Left colon (tissue), 2 donors: ENCODE measurements at places on chromosomes 7 and 10. TPM values are rescaled to one million over a fixed set of nuclear protein-coding genes. Genes with fewer than 3 reads are reported as not detected.

DNA sequence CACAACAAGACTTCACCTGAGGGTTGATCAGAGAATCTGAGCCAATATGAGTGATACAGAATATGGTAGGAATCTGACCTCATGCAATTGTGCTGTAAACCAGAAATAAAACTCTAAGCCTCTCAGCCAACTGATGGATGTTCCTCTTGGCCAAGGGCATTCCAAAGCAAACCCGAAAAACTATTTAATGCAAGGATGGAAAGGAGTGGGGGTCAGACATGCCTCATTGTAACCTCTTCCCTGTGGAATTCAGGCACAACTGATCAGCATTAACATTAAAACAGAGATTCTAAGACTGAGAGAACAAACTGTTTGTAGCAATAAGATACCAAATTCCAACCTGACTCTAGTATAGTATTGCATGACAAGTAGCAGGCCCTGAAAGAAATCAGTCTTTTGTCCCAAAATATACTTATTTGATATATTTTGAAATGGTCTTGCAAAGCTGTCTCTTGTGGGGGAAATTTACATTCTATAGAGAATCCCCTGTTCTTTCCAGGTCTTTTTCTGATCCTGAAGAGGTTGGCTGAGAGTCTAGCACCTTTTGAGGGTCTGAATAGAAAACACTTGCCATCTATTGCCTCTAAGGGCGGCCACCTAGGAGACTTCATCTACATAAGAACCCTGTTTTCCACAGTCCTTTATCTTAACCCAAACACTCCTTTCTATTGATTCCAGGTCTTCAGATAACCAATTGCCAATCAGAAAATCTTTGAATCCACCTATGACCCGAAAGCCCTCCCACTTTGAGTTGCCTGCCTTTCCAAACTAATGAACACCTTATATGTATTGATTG is 50.4 kb upstream of the WDR11 start:
- no peak for DNase-seq

DNA sequence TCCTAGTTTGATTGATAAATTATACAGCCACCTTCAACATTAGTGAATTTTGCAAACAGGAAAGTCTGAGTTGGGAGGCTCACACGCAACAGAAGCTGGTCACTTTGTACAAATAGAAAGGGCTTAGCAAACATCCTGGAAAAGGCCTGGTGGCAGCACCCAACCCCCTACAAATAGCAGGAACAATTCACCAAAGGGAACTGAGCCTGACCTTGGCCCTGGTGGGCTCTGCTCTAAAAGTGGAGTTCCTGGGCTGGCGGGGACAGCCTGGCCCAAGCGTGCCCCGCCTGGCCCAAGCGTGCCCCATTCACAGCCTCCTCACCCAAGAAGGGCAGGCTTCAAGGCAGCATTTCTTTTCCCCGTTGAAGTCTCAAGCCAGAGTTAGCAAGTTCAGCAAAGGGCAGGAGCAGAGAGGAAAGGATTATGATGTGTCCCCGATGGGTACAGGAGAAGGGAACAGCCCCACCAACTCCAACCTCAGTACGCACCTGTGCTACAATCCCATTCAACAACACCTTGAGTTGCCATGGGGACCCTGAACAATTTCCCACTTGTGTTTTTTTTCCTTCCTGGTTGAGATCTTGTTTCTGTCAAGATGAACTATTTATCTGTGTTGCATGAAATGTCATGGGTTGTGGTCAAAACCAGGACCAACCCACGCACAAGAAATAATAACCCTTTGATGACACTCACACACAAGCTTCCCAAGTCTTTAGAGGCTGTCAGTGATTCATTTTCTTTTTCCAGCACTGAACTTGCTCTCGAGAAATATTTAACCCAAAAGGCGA is 43.4 kb downstream of the RGS10 start:
- no peak for DNase-seq

DNA sequence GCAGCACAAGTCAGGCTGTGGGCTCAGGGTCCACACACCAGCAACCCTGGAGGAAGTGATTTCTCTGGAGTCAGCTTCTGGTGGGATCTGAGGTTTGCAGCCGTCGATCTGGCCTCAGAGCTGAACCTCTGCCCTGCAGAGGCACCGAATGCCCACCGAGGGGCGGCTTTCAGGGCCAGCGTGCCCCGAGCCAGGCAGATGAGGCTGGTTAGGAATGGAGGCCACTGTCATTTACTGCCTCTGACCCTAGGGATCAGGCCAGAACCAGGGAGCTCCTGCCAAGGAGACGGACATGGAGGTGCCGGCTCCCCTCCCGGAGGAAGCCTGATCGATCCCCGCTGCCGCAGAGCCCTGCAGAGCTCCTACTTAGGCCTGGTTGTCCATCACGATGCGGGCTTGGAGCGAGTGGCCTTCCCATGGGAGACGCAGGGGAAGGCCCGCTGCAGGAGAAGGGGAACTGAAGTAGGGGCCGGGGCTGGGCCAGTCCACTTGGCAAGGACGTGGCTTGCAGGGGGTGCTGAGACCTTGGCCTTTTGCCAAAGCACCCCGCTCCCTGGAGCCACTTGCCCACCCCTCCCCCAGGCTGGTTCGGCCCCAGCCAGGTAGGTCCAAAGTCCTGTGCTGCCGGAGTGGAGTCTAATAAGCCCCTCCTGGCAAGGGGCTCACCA is 19.6 kb upstream of the ELFN1 start:
- no peak for DNase-seq

- no peak for DNase-seq
These were observed 128.9 kb downstream of the PLXDC2 start for GRCh38 chr10:19944911-19945663.

DNA sequence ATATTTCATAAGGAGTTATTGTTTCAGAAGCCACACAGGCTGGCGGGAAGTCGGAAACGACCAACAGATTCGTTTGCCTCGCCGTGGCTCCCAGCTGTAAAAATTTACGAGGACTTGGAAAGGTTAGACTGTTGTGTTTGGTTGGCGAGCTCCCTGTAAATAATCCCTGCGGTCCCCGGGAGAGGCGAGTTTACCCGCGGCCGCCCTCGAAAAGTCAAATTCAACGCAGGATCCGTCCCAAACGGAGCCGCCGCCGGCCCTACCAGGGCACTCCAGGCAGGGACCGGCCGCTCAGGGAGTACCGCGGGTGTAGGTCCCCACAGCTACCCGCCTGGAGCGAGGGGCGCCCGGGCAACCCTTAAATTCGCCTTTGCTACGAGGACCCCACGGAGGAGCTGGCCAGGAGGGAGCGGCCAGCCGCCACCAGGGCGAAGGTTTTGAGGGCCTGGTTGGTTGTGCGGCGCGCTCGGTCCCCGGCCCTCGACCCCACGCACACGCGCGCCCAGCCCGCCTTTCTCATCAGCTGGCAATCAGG is 726 bp upstream of the HOXA9 start:
- DNase-seq: peak; percentile 69

The CDK14 gene
- 5.1 TPM for total RNA-seq

The ABCC2 gene
- total RNA-seq: 0.89 TPM

- DNase-seq: no peak
These were observed 131.8 kb downstream of the BMPER start for GRCh38 chr7:34036972-34037792.

DNA sequence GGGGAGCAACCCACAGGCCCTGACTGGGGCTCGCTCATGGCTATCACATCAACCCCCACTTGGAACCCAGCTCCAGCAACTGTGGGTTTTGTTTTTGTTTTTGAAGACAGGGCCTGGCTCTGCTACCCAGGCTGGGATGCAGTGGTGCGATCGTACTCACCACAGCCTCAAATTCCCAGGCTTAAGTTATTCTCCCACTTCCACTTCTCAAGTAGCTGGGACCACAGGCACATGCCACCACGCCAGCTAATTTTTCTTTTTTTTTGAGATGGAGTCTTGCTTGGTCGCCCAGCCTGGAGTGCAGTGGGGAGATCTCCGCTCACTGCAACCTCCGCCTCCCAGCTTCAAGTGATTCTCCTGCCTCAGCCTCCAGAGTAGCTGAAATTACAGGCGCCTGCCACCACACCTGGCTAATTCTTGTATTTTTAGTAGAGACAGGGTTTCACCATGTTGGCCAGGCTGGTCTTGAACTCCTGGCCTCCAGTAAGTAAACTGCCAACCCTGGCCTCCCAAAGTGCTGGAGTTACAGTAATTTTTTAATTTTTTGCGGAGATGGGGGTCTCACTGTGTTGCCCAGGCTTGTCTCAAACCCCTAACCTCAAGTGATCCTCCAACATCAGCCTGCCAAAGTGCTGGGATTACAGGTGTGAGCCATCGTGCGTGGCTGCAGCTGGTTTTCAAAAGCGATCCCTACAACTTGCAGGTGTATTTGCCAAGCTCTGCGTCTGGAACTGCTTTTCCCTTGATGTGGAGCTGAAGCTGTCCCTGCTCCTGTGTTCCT is 228.7 kb downstream of the SKIDA1 start:
- no peak for DNase-seq

The DGKI gene
- 0.24 TPM for total RNA-seq

- DNase-seq: peak; percentile 17
These were observed 104.4 kb upstream of the ZNF92 start for GRCh38 chr7:65269150-65269856.

GRCh38 chr10:104334965-104335650 is 3.2 kb downstream of the ITPRIP start:
- DNase-seq: no peak

DNA sequence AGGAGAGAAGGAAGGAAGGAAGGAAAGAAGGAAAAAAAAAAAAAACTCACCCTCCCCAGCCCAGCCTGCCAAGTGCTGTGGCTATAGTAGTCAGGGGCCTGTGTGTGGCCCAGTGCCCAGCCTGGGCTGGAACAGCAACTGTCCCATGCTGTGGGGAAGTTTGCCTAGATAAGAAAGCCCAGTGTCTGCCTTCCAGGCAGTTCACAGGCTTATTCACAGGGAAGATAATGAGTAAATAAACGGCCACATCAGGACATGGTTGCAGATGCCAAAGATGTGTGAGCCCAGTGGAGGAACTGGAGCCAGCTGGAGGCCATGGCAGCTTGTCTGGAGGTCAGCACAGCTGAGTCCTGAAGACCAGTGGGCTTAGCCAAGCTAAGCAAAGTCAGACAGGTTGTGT is 132.4 kb upstream of the FOXK1 start:
- DNase-seq: no peak

The NET1 gene
- total RNA-seq: 307 TPM

- no peak for DNase-seq
These were observed 457.4 kb downstream of the MDFIC start for GRCh38 chr7:115379321-115379720.

The FAS gene
- total RNA-seq: 54.1 TPM

The PLAC9 gene
- 4.2 TPM for total RNA-seq

The CDNF gene
- total RNA-seq: 2.0 TPM

The ZNF425 gene
- total RNA-seq: 1.2 TPM

The LDB1 gene
- total RNA-seq: 29.5 TPM

- no peak for DNase-seq
These were observed 183.7 kb downstream of the SORCS1 start for GRCh38 chr10:106980495-106981451.
